Activated CD4-positive, alpha-beta T cell treated with anti-CD3 and anti-CD28 coated beads, Interleukin-2, amount 50 U/mL, for 1 hour (primary cell): ENCODE measurements at places on chromosomes 6 and 20.

DNA sequence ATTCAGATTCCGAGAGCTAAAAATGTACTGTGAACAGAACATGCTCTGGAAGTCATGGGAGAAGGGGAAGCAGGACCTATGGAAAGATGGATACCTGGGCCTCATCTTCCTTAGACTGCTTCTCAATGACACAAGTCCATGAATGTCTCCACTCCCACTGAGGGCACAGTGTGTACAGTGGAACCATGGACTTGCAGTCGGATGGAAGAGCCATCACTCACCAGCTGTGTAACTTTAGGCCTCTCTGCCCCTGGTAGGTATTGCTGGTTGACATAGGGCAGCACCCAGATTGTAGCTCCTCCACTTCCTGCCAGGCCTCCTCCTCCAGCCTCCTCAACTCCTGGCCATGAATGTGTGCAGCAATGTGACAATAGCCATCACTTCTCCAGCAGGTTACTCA, 52.5 kb downstream of the MAFB start:
- no peak for DNase-seq

- DNase-seq: no peak
Observed at GRCh38 chr6:28965706-28966105, 39.4 kb downstream of the ZNF311 start.

GRCh38 chr6:110856296-110856695, 18.3 kb upstream of the AMD1 start:
- DNase-seq: no peak

DNA sequence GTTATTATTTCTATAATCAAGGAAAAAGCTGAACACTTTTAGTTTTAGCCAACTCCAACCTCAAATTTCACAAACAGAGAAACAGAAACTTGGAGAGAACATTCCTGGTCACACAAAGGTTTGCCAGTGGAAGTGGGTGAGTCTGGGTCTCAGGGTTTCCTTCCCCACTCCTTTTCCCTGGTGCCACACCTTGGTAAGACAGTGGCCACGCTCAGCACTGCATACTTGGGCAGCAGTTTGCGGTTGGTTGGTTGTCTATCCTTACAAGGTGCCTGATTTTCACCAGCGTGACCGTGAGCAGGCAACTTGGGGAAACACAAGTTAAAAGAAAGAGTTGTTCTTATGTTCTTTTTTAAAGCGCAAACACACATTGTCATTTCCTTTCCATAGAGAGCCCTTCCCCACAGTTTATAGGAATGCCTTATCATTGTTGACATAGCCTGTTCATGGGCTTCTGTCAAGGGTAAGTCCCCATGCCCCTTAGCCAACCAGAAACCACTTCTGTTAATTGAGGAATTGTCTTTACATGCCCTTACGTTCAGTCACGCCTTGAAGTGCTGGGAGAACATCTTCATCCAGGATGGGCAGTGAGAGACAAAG, 82.2 kb downstream of the RIN2 start:
- DNase-seq: no peak

DNA sequence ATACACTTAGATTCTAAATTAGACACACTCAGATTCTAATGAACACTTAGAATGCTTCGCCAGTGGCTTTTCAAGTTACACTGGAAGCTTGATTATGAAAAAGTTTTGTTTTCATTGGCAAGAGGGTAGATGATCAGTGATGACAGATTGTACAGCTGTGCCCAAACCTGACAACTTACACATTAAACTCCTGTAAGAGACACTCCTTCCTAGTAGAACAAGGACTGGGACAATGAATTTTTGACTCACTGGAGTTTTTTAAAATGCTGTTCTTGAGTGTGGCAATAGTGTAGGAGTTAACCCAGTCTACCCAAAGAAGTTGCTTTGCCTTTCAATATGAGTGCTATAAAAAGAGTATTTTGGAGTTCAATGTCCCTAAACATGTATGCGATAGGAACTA, 140.8 kb downstream of the SLC16A10 start:
- DNase-seq: no peak

- DNase-seq: peak; percentile 22
Observed at GRCh38 chr20:31602779-31603441, 2.2 kb upstream of the ID1 start.

GRCh38 chr6:5012519-5012918, 8.7 kb upstream of the RPP40 start:
- DNase-seq: no peak

- DNase-seq: no peak
Observed at GRCh38 chr6:52136934-52137467, 49.2 kb upstream of the IL17A start.

DNA sequence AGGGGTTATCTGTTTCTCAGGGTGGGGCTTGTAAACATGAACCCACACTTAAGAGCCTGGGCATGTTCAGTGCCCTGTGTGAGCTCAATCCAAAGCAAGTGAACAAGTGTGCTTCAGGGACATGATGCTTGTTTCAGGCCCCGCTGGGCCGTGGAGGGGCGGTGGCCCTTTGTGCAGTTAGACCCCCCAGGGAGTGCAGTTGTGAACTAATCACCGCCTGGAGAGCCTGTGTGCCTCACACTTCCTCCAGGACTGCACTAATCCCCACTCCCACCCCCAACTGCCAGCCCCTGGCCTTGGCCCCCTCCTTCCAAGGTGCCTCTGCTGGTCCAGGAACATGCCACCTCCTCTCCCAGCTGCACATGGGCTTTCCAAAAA, 58.1 kb downstream of the RREB1 start:
- DNase-seq: no peak

GRCh38 chr6:15926256-15926655, 202.6 kb upstream of the MYLIP start:
- no peak for DNase-seq

DNA sequence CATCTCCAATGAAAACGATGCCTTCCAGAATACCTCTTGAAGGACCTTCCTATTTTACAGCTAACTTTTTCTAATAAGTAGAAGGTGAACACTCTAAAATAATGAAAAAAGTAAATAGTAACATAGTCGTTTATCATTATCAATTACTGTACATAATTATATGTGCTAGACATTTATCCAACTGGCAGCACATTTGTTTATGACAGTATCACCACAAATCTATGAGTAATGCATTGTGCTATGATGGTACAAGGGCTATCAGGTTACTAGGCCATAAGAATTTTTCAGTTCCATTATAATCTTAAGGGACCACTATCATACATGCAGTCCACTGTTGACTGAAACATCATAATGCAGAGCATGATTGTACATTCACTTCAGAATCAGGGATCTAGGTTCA, 68.4 kb downstream of the ATG5 start:
- no peak for DNase-seq

- no peak for DNase-seq
Observed at GRCh38 chr6:17101422-17102257, at the start of gene STMND1. TSS of gene STMND1 (plus strand) at chr6:17102050. CDS start at chr6:17102258, 208 bp downstream.

DNA sequence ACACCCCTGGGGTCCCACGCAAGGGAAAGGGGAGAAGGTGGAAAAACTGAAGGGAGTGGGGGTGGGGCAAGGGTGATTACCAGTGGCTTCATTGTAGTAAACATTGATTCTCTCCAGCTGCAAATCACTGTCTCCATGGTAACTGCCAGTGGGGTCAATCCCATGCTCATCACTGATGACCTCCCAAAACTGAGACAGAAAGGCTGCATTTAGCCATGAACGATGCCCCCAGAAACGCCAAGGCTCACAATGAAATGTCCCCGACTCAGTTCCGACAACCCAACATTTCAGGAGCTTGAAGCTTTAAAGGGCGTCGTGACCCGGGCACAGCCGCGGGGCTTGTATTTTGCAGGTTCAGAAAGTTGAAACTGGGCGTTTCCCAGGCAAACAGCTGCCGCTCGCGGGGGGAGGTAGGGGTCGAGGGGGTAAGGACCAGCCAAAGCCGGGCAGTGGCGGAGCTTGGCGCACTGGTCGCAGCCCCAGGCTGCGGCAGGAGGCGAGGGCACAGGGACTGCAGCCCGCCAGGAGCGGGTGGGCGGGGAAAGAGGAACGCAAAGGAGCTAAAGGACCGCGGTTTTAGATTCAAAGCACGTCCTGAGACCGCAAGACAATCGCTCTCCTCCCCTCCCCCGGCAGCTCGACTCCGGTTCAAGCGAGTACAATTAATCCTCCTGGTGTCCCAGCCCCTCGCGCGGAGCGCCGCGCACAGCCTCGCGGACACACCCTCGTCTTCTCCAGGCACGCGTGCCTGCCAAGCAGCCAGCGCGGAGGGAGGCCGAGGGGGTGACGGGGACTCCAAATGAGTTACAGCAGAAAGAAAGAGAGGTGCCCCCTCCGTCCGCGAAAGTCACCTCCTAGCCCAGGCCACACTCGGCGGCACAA, 731 bp downstream of the TUBB2B start:
- no peak for DNase-seq

- no peak for DNase-seq
Observed at GRCh38 chr6:3506751-3507383, 50.0 kb upstream of the SLC22A23 start.

- no peak for DNase-seq
Observed at GRCh38 chr6:21935561-21936028, 342.0 kb downstream of the SOX4 start.

GRCh38 chr6:116682334-116682712, 1.3 kb downstream of the KPNA5 start:
- DNase-seq: peak; percentile 8

DNA sequence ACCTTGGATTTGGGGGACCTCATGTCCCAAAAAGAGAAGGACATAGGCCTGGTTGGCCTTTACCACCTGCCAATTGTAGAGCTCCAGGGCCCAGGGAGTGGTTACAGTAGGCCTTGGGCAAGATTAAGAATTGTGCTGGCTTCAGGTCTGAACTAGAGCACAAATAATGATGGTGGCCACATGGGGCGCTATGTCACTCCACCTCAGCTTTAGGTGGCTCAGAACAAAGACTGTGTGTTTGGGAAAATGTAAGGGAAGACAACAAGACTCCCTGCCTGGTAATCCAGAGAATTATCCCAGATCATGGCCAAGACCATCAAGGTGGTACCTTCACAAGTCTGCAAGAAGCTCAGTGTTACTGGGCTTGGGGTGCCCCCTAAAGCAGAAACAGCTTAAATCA, 224.9 kb upstream of the OPRM1 start:
- no peak for DNase-seq

DNA sequence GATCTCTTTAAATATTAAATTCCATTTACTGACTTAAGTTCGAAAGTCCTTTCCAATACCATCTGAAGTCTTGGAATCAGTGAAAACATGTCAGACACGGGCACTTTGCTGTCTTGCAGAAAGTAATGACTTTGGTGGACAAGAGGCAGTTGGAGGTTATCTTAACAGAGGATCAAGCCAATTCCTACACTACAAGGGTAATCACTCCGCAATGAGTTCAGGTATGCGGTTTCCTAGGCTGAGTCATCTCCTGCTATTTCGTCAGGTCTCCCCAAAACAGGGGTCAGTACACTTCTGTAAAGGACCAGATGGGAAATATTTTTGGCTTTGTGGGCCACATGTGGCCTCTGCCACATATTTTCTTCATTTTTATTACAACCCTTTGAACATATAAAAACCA, 656.6 kb downstream of the KIF16B start:
- DNase-seq: no peak

GRCh38 chr6:93036835-93037234, 382.5 kb downstream of the EPHA7 start:
- DNase-seq: no peak

- DNase-seq: no peak
Observed at GRCh38 chr6:108476376-108476775, 84.3 kb upstream of the FOXO3 start.

GRCh38 chr20:24147479-24147878, 158.9 kb upstream of the GGTLC1 start:
- DNase-seq: no peak

GRCh38 chr20:63321148-63321831, 28.3 kb downstream of the COL20A1 start:
- no peak for DNase-seq

- no peak for DNase-seq
Observed at GRCh38 chr6:116373940-116374339, 3.2 kb downstream of the DSE start.

DNA sequence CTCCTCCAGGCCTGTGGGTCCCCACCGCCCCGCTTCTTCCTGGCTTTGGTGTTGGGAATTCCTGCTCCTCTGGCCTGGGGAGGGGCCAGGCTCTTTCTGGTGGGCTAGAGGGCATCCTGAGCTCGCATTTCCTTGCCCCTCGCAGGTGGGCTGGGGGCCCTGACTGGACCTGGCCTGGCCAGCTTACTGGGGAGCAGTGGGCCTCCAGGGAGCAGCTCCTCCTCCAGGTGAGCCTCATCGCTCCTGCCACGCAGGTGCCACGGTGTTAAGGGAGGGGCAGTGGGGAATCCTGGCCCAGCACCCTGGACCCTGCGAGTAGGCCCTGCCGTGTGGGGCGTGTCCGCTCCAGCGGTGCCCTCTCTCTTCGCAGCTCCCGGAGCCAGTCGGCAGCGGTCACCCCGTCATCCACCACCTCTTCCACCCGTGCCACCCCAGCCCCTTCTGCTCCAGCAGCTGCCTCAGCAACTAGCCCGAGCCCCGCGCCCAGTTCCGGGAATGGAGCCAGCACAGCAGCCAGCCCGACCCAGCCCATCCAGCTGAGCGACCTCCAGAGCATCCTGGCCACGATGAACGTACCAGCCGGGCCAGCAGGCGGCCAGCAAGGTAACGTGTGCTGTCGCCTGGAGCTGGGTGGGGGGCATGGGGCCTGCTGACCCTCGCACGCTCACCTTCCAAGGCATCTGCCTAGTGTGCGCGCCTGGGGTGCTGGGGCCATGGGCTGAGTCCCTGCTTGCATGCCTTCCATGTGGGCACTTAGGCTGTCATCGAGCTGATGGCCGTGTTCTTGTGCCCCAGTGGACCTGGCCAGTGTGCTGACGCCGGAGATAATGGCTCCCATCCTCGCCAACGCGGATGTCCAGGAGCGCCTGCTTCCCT, 4.7 kb downstream of the ADRM1 start:
- DNase-seq: no peak

DNA sequence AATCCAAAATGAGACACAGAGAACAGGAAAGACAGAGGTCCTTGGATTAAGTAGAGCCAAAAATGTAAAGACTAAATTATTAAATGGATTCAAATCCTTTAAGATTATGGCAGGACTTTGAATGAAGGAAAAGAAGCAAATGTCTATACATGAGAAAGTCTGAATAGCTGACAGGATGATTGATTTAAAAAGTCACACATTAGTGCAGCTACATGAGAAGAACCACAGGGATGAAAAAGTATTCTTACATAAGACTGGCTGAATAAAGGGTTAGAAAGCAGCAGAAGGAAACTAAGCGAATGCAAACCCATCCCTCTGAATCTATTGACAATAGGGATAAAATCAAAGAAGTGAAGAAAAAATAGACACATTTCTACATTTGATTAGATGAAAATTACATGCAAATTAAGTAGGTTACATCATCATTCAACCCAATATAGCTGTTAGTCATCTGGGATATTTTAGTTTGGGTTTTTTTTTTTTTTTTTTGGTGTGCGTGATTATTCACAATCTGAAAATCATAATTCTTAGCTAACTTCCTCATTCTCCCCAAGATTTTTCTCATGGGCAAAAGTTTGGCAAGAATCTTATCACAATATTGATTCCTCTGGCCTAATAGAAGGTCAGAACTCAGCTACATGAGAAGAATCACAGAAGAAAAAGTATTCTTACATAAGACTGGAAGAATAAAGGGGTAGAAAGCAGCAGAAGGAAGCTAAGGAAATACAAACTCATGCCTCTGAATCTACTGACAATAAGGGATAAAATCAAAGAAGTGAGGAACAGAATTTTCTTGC, 845.4 kb downstream of the HACE1 start:
- DNase-seq: no peak

- no peak for DNase-seq
Observed at GRCh38 chr6:149007846-149008245, 261.0 kb downstream of the UST start.

- no peak for DNase-seq
Observed at GRCh38 chr6:74197310-74197709, 501.3 kb downstream of the CD109 start.
